Activated CD4-positive, alpha-beta T cell treated with anti-CD3 and anti-CD28 coated beads, Interleukin-2, amount 50 U/mL, for 16 hours (primary cell): ENCODE measurements at places on chromosomes 12 and 14.

GRCh38 chr12:21773806-21774205 is 700 bp downstream of the KCNJ8 start:
- DNase-seq = no peak

DNA sequence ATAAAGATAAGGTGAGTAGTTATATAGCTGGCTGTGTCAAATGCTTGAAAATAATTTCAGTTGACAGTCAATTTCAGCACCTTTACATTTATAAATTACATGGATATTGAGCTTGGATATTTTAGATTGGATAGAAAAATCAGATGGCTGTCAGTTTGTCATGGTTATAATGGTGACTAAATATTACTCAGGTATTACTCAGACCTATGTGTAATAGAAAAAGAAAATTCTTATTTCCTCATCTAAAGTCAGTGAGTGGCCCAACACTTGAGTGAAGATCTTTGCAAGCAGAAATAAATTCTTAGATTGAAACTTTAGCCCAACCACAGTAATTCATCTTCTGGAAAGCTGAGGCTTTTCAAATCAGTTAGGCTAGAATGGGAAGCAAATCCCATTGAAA is 354.4 kb downstream of the NAV3 start:
- DNase-seq = no peak

DNA sequence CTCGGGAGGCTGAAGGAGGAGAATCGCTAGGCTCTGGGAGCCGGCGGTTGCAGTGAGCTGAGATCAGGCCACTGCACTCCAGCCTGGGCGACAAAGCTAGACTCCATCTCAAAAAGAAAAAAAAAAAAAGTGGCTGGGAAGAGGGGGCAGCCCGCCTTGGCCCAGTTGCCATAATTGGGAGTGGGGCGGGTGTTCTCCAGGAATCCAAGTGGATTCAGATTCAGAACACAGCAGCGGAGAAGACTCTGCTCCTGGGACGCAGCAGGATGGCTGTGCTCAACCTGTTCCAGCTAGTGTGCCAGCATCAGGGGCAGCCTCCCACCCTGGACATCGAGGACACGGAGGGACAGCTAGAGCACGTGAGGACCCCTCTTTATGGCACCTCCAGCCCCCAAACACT is 5.5 kb downstream of the CFAP73 start:
- no peak for DNase-seq

- DNase-seq = no peak
Observed at GRCh38 chr14:90405755-90406154, 8.9 kb downstream of the CALM1 start.

- DNase-seq = no peak
Observed at GRCh38 chr12:24047326-24047725, 97.9 kb upstream of the SOX5 start.

DNA sequence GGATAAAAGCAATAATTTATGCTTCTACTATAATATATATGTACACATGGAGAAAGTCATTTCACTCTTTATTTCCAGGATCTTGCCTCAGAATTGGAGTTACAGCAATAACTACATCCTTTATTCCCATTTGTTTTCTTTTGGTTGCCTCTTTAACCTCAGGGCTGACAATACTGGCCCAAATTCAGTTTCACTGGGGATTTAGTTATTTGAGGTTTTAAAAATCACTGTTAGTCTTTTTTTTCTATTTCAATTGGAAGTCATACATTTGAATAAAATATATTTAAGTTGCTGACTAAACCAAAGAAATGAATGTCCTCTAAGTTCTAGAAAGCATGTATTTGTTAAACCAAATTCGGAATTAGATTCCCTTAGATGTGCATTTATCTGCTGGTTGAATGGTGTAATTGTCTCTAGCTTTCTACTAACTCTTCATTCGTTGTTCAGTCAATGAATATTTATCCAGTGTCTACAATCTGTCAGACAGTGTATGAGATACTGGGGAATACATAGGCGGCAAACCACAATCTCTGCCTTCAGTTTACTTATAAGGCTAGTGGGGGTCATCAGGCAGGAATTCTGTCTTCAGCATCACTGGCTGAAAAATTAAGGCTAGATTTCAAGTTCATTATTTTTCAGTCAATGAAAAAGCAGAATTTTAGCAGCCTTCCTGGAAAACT is 190.8 kb upstream of the ARHGAP5 start:
- no peak for DNase-seq

GRCh38 chr12:262817-263216 is at the start of gene SLC6A13:
Gene SLC6A13, minus strand, starts transcription at chr12:262836. Its CDS starts 2,784 bp downstream, at chr12:260052.
- no peak for DNase-seq

- no peak for DNase-seq
Observed at GRCh38 chr14:30692669-30693068, 70.5 kb downstream of the SCFD1 start.

GRCh38 chr14:67510121-67510520 is 21.6 kb upstream of the TMEM229B start:
- no peak for DNase-seq

GRCh38 chr12:105481392-105482300 is 151.2 kb downstream of the C12orf75 start:
- no peak for DNase-seq

DNA sequence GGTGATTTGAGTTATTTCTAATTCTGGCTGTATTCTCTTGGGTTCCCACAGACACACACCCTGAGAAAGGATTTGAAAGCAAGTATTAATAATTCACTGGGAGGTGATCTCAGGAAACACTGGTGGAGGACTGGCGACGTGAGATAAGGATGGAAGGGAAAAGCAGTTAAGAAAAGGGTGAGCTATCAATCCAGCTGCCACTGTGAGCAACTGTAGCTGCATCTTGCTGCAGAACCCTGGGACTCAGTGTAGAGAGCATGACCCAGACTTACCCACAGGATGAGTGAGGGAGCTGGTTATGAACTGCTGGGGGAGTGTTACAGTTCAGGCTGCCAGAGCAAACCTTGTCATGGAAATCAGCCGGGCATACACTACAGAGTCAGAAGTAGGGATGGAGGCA is 71.9 kb downstream of the RESF1 start:
- DNase-seq = no peak

- DNase-seq = peak; percentile 25
Observed at GRCh38 chr12:12081836-12082497, 11.2 kb downstream of the BCL2L14 start.

GRCh38 chr14:59247801-59248584 is 59.5 kb downstream of the DAAM1 start:
- DNase-seq = no peak

GRCh38 chr14:62952226-62952625 is 93.0 kb downstream of the KCNH5 start:
- no peak for DNase-seq

GRCh38 chr12:131724534-131724933 is 13.6 kb downstream of the SFSWAP start:
- no peak for DNase-seq

GRCh38 chr12:119198440-119198839 is 19.7 kb downstream of the HSPB8 start:
- DNase-seq = no peak

- no peak for DNase-seq
Observed at GRCh38 chr12:55682087-55682796, 25.5 kb downstream of the ITGA7 start.

GRCh38 chr12:527729-528128 is 68.0 kb downstream of the B4GALNT3 start:
- no peak for DNase-seq

- DNase-seq = no peak
Observed at GRCh38 chr14:64707661-64708060, 3.4 kb downstream of the PLEKHG3 start.

GRCh38 chr12:124418791-124419190 is 123.9 kb downstream of the RFLNA start:
- DNase-seq = no peak

- no peak for DNase-seq
Observed at GRCh38 chr12:4274396-4275015, 944 bp downstream of the CCND2 start.

DNA sequence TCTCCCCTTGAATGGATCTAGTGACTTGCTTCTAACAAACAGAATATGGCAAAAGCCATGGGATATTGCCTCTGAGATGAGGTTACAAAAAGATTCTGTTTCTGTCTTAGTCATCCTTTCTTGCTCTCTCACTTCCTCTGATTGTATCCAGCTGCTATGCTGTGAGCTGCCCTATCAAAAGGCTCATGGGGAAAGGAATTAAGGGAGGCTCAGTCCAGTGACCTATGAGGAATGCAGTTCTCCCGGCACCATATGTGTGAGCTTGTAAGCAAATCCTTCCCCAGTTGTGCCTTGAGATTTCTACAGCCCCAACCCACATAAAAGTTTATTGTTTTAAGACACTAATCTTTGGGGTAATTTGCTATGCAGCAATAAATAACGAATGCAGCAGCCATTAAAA is 183.1 kb downstream of the KLHL28 start:
- no peak for DNase-seq

DNA sequence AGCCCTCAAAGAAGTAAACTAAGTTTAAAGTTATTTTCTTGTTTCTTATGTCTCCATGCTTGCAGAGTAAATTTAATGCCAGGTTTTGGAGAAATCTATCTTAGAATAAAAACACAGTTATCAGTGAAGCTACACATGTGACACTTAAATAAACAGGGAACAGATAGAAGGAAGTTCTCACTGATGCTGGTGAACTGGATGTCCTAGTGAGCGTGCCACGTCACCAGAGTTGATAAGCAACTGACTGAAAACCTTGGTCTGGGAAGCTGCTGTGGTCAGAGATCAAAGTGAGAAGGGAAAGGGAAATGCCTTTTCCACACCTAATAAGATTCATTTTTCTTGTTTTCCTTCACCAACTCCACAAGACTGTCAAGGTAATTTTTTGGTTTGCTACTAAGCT is 74.8 kb upstream of the PCED1B start:
- DNase-seq = no peak

GRCh38 chr14:77141214-77142004 is at the start of gene ZDHHC22:
Gene ZDHHC22, minus strand, starts transcription at chr14:77141791. Its CDS starts 2,053 bp downstream, at chr14:77139738.
- DNase-seq = no peak

DNA sequence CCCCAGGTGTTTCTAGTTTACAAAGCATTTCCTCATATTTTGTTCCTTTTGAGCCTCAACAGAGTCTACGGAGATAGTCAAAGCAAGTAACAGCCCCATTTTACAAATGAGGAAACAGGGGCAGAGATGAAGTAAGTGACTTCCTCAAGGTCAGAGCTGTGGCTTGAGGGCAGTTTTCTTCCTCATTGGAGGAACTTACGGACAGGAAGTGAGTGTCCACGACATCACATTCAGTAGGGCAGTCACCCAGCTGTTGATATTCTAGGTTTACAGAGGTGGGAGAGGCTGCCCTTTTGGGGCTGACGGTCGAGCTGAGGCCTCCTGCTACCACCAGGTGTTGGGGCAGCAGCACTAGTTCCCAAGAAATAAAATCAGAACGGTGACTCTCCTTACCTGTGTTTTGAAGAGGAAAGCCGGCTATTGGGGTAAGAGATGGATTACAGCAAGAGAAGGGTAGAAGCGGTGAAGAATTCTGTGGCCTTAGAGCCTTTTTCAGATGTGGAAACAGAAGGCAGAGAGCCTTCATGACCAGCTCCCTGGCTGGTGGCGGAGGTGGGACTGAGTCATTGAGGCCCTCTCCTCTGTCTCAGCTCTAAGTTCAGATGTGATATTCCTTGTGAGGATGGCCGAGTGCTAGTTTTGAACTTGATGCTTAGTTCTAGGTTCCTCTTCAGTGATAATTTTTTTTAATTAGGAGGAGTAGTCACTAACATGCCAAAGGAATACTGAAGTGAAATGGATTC is 41.7 kb downstream of the SUSD6 start:
- DNase-seq = no peak
